ENCODE measurements at places on chromosomes 4 and X.

- DNase-seq: no peak
Measured at GRCh38 chrX:97806238-97806637, 922.5 kb downstream of the RPA4 start.

DNA sequence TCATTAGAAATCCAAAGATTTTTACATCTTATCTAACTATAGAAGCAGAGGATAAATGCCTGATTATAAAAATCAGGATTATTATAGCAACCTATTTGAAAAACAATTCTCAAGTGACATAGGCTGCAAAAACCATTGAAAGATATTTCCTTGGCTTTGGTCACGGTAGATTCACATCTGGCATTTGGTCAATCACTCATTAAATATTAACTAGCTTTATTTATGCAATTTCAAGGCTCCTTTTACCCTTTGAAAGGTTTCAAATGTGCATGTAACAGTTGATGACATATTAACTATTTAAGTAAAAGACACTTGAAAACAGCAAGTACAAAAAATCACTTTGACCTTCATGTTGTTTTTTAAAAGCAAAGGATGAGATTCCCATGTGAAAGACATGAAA lies 98.1 kb downstream of the MMRN1 start:
- DNase-seq: peak; percentile 63

DNA sequence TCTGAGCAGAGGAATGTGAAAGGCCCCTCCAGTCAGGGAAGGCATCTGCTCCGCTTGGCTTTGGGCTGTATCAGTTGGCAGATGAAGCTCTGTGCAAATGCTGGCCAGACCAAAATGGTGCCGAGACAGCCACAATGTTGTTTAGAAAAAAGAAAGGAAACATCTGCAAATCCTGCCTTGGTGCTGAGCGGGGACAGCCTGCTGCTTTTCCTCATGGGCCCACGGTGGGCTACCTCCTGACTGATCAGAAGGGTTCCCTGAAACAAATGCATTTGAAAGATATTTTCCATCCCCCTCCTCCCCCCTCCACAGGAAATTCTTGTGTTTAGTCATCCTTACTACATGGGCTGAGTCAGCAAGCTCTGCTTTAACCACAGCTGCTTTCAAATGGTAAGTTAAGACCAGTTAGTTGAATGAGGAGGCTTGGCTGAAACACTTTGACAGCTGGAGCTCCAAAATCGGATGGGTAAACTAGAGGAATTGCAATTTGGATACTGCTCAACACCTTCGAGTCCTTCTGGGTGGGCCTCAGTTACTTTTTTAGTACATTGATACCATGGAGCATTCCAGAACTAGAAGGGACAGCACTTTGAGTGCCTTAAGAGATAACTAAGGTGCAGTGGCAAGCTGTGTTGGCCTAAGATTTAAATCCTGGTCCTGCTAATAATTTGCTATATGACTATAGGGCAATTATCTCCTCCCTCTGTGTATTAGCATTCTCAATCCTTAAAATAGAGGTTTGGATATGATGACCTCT lies 36.0 kb downstream of the PLAC1 start:
- peak; percentile 42 for DNase-seq

- DNase-seq: no peak
Measured at GRCh38 chr4:128358231-128358912, 70.8 kb upstream of the PGRMC2 start.

DNA sequence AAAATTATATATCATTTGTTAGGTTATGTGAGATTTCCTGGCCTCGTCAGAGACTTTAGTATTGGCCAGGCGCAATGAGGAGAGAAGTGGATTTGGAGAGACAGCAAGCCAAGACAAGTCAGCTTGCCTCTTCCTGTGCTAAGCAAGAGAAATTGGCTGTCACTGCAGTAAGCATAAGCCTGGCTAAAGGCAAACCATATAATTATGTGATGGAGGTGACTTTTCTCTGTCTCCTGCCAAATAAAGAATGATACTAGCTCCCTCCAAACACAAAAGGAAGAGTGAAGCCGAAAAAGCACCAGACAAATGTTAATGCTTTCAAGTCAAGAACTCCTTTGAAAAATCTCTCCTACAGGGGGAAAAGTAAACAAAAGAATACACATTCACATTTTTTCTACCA lies 2246.0 kb downstream of the ARAP2 start:
- no peak for DNase-seq

DNA sequence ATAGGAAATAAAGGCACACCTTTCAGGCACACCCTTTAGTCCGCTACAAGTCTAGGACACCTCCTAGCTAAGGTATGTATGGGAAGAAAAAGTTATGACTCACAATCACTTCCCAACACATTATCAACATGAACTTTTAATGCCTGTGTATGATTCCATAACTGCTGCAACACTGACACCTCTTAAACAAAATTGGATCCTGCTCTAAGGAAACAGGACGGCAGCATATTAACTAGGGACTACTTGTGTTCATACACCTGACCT lies 2.4 kb upstream of the PPP3CA start:
- no peak for DNase-seq

- peak; percentile 52 for DNase-seq
Measured at GRCh38 chrX:53317365-53318069, 36.1 kb upstream of the IQSEC2 start.

- DNase-seq: no peak
Measured at GRCh38 chr4:18389115-18389514, 367.6 kb upstream of the LCORL start.

DNA sequence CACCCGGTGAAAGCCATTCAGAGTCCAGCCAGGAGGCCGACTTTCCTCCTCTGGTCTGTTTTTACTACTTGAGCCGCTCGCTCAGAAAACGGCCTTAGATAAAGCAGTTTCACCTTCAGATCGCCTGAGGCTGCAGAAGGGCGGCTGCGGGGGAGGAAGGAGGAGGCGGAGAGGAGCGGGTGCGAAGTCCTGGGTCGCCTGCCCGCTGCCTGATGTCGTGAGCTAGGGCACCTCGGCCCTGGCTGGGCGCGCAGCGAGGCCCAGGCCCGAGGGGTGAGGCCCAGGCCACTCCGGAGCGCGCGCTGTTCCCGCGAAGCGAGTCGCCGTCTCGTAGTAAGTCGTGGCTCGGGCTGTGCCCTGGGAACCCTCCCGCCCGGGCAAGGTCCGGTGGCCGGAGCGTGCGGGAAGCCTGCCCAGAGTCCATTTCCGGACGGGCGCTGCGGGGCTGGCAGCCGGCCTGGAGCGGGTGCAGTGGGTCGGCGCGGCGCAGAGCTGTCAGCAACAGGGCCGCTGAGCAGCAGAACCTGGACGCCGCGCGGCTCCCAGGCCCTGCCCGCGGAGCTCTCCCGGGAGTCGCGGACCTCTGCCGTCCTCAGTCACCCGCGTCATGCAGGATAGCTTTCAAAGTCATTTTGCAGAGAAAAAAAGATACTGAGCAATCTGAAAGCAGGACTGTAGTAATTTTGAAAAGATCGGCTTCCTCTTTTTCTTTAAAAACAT lies 18.6 kb downstream of the TRIM2 start:
- no peak for DNase-seq

DNA sequence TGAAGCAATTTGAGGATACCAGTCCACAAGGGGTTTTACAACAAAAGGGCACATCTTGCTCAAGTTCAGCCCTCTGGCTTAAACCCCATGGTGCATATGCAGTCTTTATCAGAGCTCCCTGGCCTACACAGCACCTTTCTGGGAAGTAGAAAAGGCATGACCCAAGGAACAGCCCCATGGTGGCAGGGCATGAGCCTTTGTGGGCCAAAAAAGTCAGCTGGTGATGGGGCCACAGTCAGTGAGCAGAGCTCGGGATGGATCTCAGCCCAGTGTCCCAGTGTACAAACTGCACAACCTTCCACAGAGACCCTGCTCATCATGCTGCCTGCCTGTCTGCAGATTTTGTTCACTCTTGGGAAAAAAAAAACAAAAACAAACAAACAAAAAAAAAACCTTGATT lies 22.3 kb upstream of the TMEM165 start:
- DNase-seq: no peak

GRCh38 chr4:94911106-94911505 lies 153.4 kb downstream of the BMPR1B start:
- no peak for DNase-seq

- no peak for DNase-seq
Measured at GRCh38 chr4:150230561-150230960, 152.3 kb downstream of the DCLK2 start.

- no peak for DNase-seq
Measured at GRCh38 chr4:168859888-168860694, 150.0 kb downstream of the CBR4 start.

GRCh38 chrX:132639446-132639845 lies 150.6 kb upstream of the MBNL3 start:
- no peak for DNase-seq

- no peak for DNase-seq
Measured at GRCh38 chr4:174154215-174154854, 129.1 kb downstream of the FBXO8 start.

DNA sequence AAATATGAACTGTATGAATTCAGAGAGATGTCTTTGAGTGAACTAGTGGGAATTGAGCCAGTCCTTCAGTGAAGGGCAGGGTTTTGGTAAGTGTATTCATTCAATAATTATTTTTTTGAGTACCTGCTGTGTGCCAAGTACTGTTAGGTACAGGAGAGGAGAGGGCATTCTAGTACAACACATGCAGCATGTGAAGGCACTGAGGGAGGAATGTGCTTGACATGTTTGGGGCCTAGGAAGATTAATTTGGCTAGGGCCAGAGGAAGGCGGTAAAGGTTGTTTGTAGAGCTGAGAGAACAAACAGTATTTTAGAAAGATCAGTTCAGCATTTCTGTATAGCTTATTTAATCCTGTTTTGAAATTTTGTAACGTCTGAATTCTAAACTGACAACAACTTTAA lies 27.8 kb downstream of the APOOL start:
- no peak for DNase-seq

- no peak for DNase-seq
Measured at GRCh38 chr4:10011277-10011676, 10.0 kb downstream of the SLC2A9 start.

DNA sequence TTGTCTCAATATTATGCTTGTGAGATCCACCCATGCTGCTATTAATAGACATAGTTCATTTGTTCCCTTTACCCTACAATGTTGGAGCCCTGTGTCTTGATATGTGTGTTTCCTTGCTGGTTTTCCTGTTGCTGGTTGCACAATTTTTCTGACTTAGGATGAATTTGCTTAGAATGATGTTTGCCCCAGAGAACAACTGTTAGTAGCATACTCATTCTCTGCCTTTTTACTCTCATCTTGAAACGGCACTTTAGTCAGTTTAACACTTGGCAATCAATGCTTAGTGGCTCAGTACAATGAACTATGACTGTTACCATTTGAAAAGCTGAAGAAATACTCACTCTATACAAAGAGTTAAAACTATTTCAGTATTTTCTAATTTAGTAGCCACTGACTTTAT lies 158.8 kb upstream of the NDST4 start:
- DNase-seq: no peak

- no peak for DNase-seq
Measured at GRCh38 chr4:7533267-7533666, 98.5 kb upstream of the PSAPL1 start.

GRCh38 chr4:183403961-183404360 lies 40.5 kb upstream of the CDKN2AIP start:
- no peak for DNase-seq

GRCh38 chrX:73412930-73413329 lies 33.9 kb upstream of the CDX4 start:
- DNase-seq: no peak

GRCh38 chrX:134604701-134605311 lies 53.5 kb downstream of the PLAC1 start:
- no peak for DNase-seq

GRCh38 chr4:8578717-8579116 lies 1.5 kb upstream of the GPR78 start:
- no peak for DNase-seq

DNA sequence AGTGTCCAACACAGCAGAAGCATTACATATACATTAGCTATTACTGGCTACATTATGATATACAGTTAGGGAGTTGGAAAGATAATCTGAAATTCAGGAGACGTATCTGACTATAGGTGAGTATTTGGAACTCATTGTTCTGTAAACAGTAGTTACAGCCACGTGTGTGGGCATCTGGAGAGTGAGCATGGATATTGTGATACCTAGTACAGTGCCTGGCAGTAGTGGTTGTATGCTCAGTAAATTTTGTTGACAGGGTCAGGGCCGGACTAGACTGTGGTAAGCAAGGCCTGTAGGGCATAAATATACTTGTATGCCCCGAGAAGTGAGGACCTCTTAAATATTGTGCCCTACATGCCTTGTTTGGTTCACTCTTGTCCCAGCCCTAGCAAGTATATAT lies 2.9 kb downstream of the F9 start:
- DNase-seq: no peak

DNA sequence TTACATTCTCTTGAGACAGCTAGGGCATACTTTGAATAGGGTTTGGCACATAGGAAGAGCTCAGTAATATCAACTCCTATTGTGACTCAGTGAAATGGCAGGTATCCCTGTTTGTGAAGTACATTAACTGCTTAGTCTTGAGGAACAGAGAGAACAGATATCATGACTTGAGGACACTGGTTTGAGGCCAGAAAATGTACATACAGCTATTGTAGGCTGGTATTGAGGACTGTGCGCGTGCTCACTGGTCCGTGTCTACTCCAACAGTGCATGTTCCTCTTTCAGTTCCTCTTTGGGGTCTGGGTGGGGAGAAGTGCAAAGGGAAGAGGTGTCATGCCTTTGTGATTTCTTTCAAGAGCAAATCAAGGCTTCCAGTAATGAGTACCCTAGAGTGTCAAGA lies 34.6 kb upstream of the TBC1D9 start:
- no peak for DNase-seq

- no peak for DNase-seq
Measured at GRCh38 chr4:139521754-139522401, 34.1 kb downstream of the SETD7 start.

- DNase-seq: no peak
Measured at GRCh38 chr4:73438582-73439215, 2.7 kb downstream of the AFP start.

Measured in renal cortex interstitium (tissue), 15 donors.